ENCODE measurements at places on chromosomes 6 and 20. TPM values are rescaled to one million over a fixed set of nuclear protein-coding genes. Genes with fewer than 3 reads are reported as not detected.

GRCh38 chr20:56157530-56158203 is 90.9 kb upstream of the MC3R start:
- no peak for DNase-seq

The SLC22A16 gene
- polyA plus RNA-seq = not detected

DNA sequence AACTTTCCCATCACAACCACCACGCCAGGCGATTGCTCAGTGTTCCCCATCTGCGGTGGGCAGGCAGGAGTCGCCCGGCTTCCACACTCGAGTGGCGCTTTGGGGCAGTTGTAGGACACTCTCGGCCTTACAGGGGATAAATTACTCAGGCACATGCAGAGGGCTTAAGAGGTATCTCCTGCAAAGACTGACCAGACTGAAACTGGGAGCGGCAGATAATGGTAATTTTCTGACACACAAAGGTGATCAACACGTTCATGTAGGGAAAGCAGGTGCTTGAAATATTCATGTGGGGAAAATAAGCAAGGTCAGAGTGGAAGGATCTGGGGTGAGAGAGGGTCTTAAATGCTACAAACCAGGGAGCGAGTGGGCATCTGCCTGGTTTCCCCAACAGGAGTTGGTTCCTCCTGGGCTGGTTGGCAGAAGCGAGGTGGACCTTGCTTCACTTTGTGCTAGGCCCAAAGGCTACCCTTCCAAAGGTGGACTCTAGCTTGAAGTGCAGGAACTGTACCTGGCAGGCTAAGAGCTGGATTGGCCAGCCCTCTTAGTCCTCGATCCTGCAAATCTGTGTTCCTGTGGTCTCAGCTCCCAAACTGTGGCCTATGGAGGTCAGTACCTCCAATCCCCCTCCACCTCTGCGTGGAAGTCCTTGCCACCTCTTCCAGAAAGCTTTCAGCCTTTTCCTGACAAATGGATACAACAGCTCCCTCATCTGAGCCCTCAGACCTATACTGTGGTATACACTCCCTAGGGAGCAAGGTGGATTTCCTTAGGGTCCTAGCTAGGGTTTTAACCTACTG is 16.7 kb downstream of the PLAGL2 start:
- no peak for DNase-seq

GRCh38 chr6:23140871-23141270 is 571.5 kb downstream of the HDGFL1 start:
- DNase-seq = no peak

The C6orf52 gene
- polyA plus RNA-seq = 2.7 TPM

GRCh38 chr6:34390531-34391472 is 1.7 kb downstream of the NUDT3 start:
- DNase-seq = peak; percentile 48

DNA sequence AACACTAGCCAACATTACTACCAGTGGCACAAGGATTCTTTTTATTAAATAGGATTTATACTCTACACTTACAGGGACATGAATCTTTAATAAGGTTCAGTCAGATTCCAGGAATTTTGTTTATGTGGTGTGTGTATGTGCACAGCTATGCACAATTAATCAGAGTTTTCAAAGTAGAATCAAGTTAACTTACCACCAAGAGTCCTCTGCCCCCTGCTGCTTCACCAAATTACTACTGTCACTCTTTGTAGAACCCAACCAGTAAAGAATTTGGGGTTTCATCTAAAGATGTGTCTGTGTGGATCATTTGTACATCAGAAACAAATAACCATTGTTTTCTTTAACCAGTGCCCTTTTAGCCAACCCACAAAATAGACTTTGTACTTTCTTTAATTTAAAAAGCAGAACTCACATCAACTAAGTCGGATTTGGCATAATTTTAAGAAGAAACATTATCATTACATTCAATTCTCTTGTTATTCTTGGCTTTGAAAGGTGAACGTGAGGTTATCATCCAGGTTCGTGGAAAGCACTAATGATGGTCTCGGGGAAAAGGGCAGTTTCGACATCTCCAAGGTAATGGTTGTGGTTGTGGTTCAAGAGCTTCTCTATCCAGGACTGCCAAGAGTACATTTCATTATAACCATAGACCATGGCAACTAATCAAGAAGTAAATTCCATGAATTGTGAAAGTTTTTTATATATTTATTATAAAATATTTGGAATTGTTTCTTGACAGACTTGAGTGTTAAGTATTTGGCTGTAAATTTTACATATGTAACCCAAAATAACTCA is 514.3 kb upstream of the ID4 start:
- DNase-seq = no peak

DNA sequence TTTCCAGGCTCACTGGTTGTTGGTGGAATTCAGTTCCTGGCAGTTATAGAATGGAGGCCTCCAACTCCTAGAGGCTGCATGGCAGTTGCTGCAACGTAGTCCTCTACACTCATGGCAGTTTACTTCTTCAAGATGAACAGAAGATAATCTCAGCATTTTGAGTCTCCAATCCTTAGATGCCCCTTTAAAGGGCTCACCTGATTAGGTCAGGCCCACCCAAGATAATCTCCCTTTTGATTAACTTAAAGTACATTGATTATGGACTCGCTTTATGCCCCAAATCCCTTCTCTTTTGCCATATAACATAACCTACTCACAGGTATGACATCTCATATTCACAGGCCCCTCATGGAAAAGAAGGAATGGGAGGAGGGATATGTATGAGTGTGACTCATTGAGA is 76.4 kb downstream of the ZNF133 start:
- DNase-seq = no peak

GRCh38 chr6:47379328-47379727 is 69.6 kb upstream of the TNFRSF21 start:
- no peak for DNase-seq

- DNase-seq = no peak
Measured at GRCh38 chr20:19274412-19275015, 62.1 kb downstream of the SLC24A3 start.

DNA sequence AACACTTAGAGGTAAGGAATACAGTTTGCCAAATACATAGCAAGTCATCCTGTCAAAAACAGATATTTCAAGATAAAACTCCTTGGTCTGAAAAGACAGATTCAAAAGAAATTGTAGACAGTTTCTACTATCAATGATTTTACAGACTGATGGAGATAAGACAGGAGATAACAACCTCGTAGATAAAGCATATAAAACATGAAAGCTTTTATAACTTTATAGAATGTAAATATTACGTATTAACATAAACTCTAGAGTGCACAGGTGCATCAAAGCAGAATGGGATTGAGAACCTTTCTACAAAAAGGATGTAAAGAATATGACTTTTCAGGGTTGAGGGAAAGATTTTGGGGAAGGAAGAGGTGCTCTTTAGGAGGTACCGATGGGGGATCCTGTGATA is 158.0 kb upstream of the CENPW start:
- no peak for DNase-seq

DNA sequence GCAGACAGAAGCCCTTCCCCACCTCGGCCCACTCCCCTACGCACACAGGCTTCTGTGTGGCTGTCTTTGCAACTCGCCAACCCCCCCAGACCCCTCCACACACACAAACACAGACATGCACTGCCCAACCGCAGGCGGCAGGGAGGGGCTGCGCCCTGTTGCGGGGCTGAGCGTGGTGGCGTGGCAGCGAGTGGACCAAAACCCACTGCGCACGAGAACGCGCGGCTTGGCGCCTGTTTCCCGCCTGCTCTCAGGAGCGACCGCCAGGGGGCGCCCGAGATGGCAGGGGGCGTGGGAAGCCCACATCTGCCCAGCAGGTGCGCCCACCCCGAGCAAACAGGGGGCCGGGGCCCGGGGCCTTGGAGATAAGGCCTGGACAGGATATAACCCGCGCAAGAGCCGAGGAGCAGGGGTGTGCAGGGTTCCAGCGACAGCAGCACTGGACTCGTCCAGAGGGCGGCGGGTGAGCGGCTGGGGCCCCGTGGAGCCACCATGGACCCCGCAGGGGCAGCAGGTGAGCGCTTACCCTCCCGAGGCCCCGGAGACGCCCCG is at the start of gene RBPJL:
Gene RBPJL, plus strand, starts transcription at position 410 of the 552 bp plus-strand sequence. Its CDS starts 83 bp downstream, at position 493.
- DNase-seq = no peak

- DNase-seq = no peak
Measured at GRCh38 chr6:1820165-1820564, 210.4 kb downstream of the FOXC1 start.

GRCh38 chr6:155364844-155365437 is 50.7 kb upstream of the TFB1M start:
- peak; percentile 16 for DNase-seq

DNA sequence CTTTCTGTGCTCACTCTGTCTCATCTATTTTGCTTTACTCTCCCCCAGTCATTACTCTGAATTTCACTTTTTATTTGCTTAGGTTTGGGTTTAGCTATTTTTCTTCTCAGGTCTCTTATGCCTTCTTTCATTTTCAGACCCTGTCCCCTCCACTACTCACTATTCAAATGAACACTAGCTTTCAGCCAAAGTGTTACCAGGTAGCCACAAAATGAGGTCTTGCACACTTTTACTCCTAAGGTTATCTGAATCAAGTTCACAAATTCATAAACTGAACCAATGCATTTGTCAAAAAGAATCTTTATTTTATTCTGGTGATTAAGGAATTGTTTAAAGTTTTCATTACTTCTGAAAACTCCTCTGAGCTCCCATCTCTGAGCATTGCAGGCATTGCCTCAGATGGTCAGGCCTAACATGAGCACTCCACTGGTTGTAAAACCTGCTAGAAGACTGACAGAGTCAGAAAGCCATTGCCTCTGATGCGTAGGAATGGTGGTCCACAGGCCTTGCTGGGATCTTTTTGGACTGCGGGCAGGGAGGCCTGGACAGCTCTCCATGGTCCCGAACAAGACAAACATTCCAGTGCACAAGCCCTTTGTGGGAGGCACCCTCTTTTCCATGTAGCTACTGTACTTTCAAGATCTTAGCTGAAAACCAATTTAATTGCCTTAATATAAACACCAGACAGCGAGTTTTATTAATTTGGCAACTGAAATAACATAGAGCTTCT is 48.5 kb downstream of the FYN start:
- no peak for DNase-seq

GRCh38 chr6:50096296-50096695 is 46.6 kb upstream of the DEFB112 start:
- DNase-seq = peak; percentile 78

The BPIFB2 gene
- not detected for polyA plus RNA-seq

DNA sequence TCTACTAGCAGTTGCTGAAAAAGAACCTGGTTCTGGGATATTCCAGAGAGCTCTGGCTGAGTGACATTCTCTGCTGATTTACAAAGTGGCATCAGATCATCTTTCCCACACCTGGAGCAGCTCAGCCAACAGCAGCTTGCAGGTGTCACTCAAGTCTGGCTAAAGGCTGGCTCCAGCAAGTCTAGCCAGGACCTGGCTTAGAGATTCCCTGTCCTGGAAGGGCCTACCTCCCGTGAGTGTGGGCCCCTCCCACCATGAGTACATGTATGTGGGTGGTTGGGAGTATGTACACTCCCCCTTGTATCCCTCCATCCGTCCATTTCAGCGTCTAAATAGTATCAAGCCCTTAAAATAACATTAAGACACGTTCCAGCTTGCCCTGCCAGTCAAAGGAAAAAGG is 539.3 kb upstream of the ID4 start:
- no peak for DNase-seq

- DNase-seq = no peak
Measured at GRCh38 chr20:5309971-5310370, 6.8 kb downstream of the PROKR2 start.

The NKX2-4 gene
- polyA plus RNA-seq = not detected

The ANKRD66 gene
- polyA plus RNA-seq = 0.36 TPM

- DNase-seq = no peak
Measured at GRCh38 chr6:96450770-96451130, 70.9 kb upstream of the UFL1 start.

- DNase-seq = no peak
Measured at GRCh38 chr20:63224412-63225081, 8.6 kb upstream of the YTHDF1 start.

DNA sequence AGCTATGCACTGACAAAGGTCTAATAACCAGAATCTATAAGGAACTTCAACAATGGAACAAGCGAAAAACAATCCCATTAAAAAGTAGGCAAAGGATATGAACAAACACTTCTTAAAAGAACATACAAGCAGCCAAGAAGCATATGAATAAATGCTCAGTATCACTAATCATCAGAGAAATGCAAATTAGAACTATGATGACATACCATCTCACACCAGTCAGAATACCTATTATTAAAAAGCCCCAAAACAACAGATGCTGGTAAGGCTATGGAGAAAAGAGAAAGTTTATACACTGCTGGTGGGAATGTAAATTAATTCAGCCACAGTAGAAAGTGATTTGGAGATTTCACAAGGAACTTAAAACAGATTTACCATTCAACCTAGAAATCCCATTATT is 211.8 kb downstream of the EDN1 start:
- DNase-seq = no peak

The DOP1A gene
- 32.4 TPM for polyA plus RNA-seq

DNA sequence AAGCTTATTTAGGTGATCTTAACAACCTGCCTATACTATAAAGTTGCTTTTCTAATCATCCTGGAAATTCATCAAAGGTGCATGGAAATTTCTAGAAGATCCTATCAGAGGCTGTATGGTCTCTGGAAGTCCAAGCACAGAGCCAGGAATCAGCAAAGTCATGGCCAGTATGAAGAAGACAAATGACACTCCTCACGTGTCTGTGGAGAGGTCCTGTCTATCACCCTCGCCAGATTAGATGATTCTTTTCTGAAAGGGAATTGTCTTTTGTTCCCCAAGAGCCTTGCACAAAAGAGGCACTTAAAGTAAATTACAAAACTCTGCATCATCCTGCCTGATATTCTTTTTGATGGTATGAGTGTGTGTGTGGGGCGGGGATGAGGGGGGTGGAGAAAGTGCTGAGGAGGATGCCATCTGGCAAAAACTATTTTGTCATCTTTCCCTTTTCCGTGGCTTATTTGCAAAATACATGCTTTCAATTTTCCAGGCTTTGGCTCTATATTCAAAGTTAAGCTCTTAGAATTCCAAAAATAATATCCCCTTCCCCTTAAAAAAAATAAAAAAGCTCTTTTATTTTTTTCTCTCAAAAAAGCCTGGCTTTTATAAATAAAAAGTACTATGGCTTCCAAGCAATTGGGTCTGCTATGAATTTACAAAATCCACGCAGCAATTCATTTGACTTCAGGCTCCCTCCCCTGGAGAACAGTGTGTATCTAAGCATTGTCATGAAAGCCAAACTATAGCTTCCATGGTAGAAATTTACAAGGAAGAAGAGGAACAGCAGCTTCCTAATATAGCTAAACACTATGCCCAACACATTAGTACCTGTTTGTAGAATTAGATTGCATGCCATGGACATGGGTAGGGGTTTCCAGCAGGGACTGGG is 185.2 kb upstream of the ARG1 start:
- no peak for DNase-seq

The EPHA7 gene
- polyA plus RNA-seq = 18.6 TPM

DNA sequence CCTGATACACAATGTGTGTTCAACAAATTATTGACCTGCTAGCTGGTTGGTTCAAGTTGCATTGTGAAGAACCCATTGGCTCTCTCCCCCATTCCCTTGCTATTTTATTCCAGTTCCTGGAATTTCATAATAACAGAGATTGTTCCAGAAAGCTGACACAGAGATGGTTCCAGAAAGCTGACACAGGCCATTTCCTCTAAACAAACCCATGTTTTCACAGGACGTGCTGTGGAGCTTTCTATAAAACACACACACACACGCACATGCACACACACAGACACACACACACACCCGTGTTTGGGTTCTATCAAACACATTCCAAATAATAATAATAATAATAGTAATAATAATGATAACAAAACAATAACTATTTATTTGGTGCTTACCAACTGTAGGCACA is 259.1 kb downstream of the CLIC5 start:
- no peak for DNase-seq
